ENCODE measurements at places on chromosomes 12 and 14.

DNA sequence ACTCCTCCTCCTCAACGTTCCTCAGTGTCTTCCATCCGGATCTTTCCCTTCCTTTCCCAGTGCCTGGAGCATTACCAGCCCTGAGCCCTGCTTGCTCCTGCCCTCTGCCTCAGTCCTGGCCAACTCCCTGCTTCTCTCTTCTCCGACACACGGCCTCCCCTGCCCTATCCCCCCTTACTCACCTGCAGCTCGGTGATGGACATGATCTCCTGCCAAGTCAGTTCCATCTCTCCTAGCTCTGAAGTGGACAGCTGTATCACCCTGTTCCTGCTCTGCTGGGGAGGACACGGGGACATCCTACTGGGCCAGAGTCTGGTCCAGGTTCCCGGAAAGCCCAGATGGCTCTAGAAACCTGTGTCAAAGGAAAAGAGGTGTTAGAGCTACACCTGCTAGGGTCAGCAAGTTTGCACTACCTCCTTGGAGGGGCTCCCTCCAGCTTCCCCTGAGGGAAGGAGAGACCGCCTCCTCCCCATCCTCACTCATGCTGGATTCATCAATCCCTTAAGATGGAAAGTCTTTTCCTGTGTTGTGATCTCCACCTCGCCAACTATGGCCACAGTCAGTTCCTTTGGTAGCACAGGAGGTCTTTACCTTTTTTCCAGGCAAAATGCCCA lies 5.8 kb downstream of the NFE2 start:
- DNase-seq: no peak

DNA sequence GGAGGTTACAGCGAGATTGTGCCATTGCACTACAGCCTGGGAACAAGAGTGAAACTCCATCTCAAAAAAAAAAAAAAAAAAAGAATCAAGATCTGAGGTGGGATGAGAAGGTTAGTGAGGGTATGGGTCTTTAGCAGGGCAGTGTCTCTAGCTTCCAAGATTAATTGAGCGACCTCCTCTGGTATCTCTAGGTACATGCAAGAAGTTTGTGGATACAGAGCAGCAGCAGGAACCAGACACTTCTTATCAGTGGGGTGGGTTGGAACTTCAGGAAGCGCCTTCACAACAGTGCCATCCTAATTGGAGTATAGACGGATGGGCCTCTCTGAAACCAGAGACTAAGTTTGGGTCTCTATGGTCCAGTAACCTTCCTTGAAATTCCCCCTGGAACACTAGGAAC lies 51.9 kb upstream of the CISTR start:
- no peak for DNase-seq

DNA sequence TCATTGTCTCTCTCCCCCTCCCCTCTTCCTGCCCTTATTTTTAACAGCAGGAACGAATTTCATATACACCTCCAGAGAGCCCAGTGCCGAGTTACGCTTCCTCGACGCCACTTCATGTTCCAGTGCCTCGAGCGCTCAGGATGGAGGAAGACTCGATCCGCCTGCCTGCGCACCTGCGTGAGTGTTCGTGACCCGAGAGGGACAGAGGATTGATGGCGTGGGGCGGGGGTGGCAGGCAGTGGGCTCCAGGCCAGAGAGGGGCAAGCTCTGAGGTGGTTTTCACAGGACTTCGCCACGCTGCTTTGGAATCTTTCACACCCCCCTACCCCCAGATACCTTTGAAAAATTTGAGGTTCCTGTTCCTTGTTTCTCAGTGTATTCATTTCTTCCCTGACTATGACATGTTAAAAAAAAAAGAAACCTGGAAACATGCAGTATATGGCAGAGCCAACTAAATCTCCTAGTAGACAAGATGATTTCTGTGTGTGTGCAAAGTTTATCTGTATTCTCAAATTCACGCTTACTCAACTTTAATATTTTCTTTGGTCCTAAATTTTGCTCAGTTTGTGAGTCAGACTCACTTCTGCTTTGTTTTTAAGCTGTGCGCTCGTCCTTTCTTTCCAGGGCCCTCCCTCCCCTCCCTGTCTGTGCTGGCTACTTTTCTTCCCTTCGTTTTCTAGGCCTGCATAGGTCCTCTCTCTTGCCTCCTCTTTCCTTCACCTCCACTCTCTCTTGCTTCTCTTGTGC lies 103.1 kb downstream of the ETV6 start:
- no peak for DNase-seq

- no peak for DNase-seq
Measured at GRCh38 chr12:22229652-22230279, 104.7 kb downstream of the ST8SIA1 start.

DNA sequence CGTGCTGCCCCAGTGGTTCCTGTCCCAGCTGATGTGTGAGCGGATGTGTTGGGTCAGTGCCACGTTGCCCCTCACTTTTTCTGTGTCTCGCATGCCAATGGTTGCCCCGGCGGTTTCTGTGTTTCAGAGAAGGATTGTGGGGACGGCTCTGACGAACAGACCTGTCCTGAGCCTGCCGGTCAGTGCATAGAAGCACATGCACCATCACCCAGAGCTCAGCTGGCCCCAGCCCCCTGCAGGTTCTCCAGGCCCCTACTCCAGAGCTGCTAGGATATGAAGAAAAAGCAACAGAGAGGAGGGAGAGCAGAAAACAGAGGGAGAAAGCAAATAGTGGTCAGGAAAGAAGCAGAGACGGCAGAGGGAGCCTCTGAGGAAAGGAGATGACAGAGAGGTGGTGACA lies 20.6 kb upstream of the LRP1-AS start:
- no peak for DNase-seq

DNA sequence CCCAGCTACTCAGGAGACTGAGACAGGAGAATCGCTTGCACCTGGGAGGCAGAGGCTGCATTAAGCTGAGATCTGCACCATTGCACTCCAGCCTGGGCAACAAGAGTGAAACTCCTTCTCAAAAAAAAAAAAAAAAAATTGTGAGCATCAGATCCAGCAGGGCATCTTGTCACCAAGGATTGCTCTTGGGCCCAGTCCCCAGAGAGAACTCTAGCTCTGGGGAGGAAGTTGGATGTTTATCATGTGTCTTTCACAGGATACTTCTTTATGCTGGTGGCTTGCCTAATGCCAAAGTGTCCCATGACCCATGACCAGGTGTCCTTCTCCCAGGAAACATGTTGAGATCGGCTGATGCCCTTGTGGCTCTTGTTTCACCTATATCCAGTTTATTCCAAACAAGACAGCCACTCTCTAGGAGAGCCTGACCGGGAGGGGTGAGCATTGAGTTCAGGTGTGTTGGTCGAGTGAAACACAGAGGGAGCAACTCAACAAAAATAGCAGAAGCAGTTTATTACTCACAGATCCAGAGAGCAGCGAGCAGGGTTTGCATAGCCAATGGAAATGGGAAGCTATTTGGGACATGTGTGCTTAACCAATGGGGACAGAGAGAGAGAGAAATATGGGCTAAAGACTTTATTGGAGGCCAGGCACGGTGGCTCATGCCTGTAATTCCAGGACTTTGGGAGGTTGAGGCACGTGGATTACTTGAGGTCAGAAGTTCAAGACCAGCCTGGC lies 6.6 kb upstream of the TCHP start:
- peak; percentile 32 for DNase-seq
